Gastrocnemius medialis (tissue), 4 donors: ENCODE measurements at places on chromosomes 6 and 20. TPM values are rescaled to one million over a fixed set of nuclear protein-coding genes. Genes with fewer than 3 reads are reported as not detected.

DNA sequence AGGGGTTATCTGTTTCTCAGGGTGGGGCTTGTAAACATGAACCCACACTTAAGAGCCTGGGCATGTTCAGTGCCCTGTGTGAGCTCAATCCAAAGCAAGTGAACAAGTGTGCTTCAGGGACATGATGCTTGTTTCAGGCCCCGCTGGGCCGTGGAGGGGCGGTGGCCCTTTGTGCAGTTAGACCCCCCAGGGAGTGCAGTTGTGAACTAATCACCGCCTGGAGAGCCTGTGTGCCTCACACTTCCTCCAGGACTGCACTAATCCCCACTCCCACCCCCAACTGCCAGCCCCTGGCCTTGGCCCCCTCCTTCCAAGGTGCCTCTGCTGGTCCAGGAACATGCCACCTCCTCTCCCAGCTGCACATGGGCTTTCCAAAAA lies 58.1 kb downstream of the RREB1 start:
- DNase-seq = no peak

- no peak for DNase-seq
Measured at GRCh38 chr6:169589699-169590257, 112.1 kb downstream of the WDR27 start.

DNA sequence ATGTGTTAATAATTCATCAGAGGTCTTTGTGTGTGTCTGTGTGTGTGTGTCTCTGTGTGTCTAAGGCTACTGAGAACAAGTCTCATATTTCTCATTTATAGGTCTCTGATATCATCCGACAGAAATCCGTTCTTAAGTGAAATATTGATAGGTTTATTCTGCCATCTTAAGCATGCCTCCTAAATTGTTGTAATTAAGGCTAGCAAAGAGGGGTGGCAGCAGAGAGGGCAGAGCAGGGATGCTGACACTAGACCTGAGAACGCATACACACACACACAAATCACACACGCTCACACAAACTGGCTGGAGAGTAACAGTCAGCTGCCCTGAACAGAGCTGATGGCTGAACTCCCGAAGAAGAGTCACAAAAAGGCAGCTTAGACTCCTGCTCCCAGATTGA lies 84.9 kb upstream of the LRFN2 start:
- DNase-seq = no peak

DNA sequence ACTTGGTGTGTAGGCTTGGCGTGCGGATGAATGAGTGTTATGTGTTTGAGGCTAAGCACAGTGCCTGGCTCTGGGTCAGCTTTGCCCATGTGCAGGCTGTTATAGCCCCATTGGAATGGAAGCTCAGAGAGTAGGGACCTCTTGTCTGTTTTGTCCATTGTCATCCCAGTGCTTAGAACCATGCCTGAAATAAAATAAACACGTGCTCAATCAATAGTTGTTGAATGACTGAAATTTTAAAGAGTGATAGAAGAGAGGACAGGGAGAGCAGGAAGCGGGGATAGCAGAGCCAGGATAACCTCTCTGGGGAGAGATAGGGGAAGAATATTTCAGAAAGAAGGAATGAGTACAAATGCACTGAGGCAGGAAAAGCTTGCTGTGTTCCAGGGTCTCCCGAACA lies 263.9 kb downstream of the HIVEP2 start:
- no peak for DNase-seq

- no peak for DNase-seq
Measured at GRCh38 chr20:53879048-53879684, 191.2 kb downstream of the BCAS1 start.

GRCh38 chr20:48656661-48657211 lies 171.1 kb downstream of the PREX1 start:
- DNase-seq = no peak

- DNase-seq = no peak
Measured at GRCh38 chr20:39270837-39271604, 308.9 kb downstream of the DHX35 start.

DNA sequence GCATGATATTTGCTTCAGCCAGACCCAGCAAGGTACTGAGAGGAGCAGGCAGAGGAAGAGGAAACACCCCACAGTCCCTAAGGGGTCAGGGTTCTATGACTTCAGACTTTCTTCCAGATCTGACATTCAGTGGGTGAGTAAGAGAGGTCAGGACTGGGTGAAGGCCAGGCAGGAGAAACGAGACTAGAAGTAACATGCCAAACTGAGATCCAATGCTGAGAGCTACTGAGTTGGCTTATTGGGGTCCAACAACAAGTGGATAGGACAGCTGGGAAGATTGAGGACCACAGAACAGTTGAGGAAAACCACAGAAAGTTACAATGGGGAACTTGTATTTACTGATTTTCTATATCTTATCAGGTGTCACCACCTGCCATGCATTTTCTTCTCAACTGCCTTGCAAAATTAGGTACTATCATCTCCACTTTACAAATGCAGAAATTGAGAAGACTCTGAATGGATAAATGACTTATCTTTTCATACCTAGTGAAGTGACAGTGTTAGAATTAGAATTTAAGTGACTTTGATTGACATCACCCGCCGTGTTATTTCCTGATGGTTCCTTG lies 43.8 kb upstream of the HIVEP1 start:
- no peak for DNase-seq

DNA sequence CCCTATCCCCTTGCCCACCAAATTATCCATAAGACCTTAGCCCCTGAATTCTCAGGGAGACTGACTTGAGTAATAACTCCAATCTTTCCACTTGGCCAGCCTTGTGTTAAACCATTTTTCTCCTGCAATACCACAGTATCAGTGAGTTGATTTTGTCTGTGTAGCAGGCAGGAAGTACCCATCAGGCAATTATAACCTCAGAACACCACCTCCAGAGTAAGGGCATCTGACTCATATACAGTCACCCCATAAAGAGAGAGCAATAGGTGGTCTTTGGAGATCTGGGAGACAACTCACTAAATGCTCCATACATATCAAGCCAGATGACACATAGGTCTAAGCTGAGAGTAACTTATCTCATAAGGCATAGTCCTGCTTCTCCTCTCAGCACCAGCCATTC lies 83.7 kb downstream of the FILIP1 start:
- no peak for DNase-seq

DNA sequence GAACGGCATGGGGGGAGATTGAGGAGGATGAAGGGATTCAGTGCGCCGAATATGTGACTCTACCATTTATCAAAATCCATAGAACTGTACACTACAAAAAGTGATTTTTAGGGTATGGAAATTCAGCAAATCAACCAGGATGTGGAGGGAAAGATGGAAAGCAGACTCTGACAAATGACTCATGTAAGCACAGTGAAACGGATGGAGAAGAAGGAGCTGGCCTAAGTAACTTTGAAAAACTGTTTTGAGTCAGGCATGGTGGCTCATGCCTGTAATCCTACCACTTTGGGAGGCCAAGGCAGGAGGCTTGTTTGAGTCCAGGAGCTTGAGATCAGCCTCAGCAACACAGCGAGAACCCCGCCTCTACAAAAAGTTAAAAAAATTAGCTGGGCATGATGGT lies 39.2 kb downstream of the MUC22 start:
- DNase-seq = no peak

- no peak for DNase-seq
Measured at GRCh38 chr6:135087803-135088202, 33.2 kb upstream of the HBS1L start.

GRCh38 chr6:54059683-54060082 lies 51.6 kb upstream of the MLIP start:
- no peak for DNase-seq

GRCh38 chr6:2658788-2659187 lies 91.9 kb downstream of the MYLK4 start:
- no peak for DNase-seq

- DNase-seq = no peak
Measured at GRCh38 chr6:89775150-89775549, 44.4 kb downstream of the MDN1 start.

DNA sequence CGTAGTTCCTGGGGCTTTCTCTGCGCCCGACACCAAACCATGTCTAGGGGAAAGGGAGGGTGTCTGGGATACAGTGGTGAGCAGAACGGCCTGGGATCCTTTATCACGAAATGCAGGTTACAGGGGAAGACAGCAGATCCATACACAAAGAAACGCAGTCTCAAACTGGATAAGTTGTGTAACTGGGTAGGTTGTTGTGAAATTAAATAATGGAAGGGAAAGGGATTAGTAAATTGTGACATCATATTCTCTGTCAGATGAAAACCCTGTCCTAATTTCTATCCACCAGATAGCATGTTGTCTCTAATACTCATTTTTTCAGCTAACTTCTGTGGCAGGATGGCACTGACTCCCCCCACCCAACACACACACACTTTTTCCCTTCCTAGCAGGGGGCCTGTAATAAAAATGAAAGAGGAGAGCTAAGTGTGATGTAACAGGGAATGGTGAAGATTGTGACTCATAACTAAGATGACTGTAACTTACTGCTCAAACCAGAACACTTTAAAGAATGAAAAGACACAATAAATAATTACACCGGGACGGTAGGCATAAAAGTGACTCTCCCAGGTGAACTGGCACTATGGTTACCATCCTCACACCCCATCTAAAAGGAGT lies 769 bp upstream of the TRPC4AP start:
- no peak for DNase-seq

DNA sequence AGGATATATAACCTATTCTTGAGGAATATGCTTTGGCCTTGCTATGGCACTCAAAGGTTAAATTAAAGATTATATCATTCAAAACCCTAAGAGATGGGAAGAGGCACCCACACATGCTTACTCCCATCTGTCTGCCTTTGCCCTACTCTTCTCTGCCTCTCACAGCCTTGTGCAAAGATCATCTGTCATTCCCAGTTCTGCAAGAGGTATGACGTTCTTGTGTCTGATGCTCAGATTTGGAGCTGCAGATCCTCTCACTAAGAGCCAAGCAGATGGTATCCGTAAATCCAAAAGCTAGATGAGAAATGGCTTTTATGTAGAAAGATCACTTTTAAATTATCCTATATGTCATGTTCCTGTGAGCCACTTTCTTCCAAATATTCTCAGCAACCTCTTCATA lies 112.0 kb downstream of the GPR63 start:
- DNase-seq = no peak

DNA sequence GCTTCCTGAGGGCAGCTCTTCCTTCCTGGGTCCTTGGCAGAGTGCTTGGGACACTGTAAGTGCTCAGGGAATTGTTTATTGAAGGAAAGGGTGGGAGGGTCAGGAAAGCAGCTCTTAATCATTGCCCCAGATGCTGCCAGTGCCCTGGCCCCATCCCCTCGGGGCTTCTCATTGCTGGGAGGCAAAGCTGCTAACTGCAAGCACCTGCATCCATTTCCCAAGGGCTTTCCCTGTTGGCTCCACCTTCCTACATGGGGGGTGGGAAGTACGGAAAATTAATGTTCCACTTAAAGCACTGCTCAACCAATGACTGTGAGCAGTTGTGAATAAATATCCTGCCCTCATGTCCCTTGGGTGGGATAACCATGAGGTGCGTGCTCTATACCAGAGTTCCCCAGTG lies 56.4 kb downstream of the NDUFAF5 start:
- DNase-seq = no peak

DNA sequence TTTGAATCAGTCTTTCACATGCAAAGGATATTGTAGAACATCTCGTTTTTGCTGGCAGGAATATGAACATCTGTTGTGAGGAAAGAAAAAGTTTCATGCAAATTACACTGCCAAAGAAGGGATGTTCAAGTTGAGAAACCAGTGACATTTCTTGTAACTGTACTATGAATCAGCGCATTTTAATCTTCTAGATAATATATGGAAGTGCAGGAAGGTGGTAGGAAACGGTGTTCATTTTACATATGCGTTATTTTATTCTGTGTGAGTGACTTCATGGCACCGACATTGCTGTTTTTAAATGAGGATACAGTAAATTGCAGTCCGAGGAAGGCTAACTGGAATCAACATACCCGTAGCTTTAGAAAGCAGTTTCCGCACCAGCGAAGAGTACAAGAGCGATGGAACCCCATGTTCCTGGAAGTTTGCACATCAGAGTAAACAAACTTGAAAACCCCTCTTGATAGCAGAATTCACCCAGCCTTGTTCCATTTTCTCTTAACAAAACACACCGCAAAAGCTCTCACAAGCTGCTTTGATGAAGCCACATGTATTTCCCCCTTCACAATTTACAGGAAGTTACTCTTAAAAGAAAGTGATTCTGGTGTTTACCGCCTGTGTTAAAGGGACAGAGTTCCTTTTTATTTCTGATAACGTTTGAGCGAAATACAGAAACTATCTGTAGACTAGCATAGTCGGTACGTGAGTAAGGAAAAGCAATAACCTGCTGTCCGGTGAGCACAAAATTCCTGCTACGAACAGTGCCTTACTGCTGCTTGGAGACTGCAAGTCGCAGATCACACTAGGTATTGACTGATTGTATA lies 11.5 kb downstream of the PRDM1 start:
- DNase-seq = no peak

- no peak for DNase-seq
Measured at GRCh38 chr6:112560651-112561050, 213.5 kb downstream of the RFPL4B start.

Gene CLPSL2
- total RNA-seq = not detected

Gene IL17F
- not detected for total RNA-seq

Gene TCF21
- 0.24 TPM for total RNA-seq

Gene TAAR5
- total RNA-seq = not detected

Gene CNKSR3
- total RNA-seq = 4.6 TPM

Gene GSTA2
- total RNA-seq = not detected

Gene TMEM151B
- total RNA-seq = not detected

Gene BPIFA1
- total RNA-seq = not detected

Gene TMEM200A
- total RNA-seq = 0.16 TPM

Gene CFAP61
- 40.6 TPM for total RNA-seq
